ENCODE measurements at places on chromosomes 5 and 9.
A peak's percentile ranks its signal among the peaks of the same experiment; 100 is the strongest.

DNA sequence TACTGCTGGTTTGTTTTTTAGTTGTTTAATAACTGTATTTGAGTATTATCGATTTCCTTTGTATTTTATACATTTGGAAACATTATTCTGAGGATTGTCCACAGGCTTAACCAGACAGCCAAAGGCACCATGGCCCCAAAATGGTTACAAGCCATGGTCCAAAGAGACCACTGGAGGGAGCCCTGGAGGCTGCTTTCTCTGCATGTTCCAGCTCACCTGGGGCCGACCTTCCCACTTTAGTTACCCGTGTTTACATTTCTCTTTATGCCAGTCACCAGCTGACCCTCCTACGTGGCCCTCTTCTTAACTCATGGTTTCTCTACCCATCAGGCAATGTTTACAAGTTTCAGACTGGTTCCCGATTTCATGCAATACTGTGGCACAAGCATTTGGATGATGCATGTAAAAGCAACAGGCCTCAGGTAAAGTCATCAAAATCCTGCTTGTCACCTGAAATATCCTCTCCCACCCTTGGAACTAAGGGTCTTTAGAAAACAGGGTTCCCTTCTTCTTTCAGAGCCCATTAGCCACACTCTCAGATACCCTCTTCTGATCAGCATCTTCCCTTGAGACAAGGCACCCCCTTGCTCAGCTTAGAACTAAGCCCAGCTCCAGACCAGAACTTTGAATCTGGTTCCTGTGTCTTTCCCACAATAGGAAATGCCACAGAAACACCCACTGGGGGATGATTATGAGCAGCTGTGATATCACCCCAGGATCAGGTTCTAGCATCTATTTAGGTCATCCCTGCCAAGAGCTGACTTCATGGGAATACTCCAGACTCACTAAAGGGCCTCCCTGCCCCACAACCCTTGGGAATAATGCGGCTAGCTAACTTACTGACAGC lies 49.9 kb upstream of the GARNL3 start:
- DNase-seq, result no peak

DNA sequence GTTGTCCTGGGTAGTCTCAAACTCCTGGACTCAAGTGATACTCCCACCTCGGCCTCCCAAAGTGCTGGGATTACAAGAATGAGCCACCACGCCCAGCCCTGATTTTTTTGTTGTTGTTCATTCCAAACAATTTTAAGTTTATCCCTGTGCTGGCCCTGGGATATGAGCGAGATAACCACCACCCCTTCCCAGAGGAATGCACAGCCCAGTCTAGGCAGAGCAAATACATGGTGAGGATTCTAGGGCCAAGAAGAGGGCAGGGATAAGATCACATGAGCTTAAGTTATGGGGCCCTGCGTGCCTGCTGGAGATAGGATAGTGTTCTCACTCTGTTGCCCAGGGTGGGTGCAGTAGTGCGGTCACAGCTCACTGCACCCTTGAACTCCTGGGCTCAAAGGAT lies 21.0 kb upstream of the TOR1B start:
- no peak for DNase-seq

DNA sequence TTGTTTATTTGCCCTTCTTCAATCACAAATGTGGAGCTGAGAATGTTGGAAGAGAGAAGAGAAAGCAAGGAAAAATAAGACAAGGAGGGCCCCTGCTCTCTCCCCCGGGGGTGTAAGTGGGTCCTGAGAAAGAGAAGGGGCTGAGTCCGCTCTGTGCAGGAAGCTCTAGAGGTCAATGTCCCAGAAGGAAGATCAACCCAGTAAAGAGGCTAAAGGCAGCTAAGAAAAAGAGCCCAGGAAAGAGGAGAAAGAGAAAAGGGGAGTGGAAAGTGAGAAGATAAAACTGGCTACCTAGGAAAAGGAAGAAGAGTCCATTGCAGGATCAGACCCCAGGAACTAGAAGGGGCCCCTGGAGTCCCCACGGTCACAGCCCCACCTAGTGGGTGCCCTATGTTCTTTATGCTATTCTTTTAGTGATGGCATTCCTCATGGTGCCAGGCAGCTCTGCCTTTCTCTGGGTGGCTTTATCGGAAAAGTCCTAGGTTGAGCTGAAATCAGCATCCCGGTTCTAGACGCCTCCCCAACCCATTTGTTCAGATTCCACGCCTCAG lies 583.4 kb downstream of the ACTL7B start:
- DNase-seq, result no peak

GRCh38 chr5:159864885-159865691 lies 51.2 kb upstream of the ADRA1B start:
- DNase-seq, result no peak

GRCh38 chr9:14300040-14300439 lies 13.9 kb downstream of the NFIB start:
- DNase-seq, result no peak

DNA sequence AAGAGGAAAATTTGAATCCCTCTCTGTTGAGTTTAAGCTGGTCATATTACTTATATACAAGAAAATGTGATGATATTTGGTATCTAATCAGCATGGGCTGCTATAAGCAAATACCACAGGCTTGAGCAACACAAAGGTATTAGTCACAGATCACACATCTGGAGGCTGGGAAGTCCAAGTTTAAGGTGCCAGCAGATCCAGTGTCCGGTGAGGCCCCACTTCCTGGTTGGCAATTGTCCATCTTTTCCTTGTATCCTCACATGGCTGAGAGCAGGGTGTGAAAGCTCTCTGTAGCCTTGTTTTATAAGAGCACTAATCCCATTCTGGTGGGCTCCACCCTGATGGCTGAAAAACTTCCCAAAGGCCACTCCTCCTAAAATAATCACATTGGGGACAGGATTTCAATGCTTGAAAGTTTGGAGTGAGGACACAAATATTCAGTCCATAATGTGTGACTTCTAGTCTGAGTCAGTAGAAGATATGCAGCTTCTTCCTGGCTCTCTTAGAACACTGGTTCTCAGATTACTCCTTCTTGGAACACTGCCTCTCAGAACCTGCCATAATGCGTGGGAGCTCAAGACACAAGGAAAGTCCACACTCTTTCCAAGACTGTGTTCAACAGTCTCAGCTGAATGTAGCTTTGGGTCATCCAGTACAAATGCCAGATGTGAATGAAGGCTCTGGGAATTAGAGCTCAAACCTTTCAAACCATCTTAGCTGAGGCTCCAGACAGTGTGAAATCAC lies 124.1 kb downstream of the PRDM9 start:
- no peak for DNase-seq

DNA sequence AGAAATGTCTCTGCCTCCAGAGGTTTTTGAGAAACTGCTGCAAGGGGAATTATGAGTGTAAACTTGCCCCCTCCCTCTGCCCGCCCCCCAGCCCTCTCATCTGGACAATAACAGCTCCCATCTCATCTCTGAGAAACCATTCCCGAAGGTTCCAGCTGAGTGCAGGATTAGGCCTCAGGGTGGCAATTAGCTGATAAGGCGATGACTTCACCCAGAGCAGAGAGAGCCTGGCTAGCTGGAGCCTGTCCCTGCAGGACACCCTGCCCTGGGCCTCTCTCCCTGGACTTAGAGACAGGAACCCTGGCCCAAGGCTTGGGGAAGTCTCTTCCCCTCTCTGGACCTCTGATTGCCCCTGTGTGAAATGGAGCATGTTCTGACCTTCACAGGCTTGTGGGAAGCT lies 45.7 kb upstream of the HAND1 start:
- no peak for DNase-seq

GRCh38 chr5:173869316-173869715 lies 18.8 kb upstream of the CPEB4 start:
- no peak for DNase-seq

DNA sequence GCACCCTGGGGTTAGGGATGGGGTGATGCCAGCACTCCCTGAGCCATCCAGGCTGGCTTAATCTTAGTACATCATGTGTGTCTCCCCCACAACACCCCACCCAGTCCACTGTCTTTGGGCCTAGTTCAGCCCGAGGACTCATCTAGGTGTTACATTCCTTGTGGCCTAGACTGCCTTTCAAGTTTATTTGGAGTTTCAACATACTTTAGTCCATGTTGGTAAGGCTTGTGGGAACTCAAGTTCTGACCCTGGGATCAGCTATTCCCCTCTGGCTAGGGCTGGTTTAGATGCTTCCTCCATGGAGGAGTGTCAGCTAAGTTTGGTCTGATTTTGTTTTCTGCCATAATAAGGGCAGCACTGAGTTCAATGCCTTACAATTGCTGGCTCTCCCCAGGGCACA lies 302.4 kb downstream of the SMARCA2 start:
- DNase-seq, result no peak

- no peak for DNase-seq
Measured at GRCh38 chr5:80408484-80409366, 861 bp downstream of the ZFYVE16 start.

- no peak for DNase-seq
Measured at GRCh38 chr9:113992994-113993393, 85.1 kb downstream of the AMBP start.

- no peak for DNase-seq
Measured at GRCh38 chr5:135602882-135603721, 24.3 kb upstream of the CXCL14 start.

DNA sequence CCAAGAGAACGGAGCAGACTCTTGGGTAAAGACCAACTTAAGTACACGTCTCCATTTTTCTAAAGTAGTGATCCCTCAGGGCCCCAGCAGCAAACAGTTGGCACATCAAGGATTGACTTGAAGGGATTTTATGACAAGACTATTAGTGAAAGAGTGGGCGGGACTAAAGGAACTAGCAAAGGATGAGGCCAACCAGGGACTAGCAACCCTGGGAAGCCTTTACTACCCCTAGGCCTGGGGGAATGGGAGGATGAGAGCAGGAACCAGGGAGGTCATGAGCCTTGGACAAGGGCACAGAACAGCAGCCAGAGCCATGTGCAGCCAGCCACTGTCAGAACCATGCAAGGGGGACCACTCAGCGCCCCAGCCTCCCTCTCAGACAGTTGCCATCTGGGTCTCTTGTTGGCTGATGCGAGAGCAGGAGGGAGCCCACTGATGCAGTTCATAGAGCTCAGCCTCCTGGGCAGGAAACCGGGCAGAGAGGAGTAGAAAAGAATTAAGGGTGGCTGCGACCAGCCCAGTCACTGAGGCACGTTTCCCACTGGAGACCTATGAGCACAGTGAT lies 28.1 kb downstream of the TGFBI start:
- no peak for DNase-seq

- peak; percentile 36 for DNase-seq
Measured at GRCh38 chr5:131379723-131380122, 115.9 kb downstream of the CDC42SE2 start.

DNA sequence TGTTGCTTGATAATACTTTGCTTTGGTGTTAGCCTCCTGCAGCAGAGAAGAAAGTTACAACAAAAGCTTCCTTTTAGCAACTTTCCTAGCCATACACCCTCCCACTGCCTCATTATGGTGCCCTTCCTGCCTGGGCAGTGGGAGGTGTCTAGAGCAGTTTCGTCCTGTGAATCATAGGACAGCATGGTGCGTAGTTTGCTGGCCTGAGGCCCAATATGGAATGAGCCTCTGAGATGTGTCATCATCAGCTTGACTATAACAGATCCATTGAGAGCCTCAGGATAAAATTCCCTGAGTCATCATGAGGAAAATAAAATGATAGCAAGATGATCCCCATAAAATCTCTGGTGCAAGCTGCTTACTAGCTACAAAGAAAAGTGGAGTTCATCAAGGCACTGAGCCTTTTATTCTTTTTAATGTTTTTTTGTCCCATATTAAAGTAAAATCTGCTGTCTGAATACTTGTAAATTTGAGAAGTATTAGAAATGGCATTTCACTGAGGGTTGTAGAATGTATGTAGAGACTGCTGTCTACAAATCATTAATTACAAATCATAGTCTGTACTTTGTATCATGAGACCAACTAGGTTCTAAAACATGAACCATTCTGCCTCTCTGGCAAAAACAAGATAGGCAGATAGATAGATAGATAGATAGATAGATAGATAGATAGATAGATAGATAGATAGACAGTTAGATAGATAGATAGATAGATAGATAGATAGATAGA lies 303.0 kb upstream of the PDE4D start:
- no peak for DNase-seq

GRCh38 chr5:16744164-16744880 lies 127.5 kb upstream of the RETREG1 start:
- no peak for DNase-seq

DNA sequence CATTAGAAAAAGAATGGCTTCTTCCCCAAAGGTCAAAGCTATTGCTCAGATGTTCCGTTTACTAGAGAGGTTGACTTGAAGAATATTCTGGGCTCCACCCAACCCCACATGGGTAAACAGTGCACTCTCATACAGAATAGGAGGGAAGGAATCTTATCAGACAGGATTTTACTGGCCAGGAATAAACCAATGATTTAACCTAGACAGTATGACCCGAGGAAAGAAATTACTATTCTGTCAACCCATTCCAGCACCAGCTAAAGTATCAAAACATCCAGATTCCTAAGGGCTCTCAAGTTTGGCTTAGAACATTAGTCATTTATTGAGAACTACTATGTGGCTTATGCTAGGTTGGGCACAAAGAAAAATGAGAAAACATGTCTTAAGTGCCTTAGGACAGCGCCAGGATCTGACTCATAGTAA lies 493.6 kb upstream of the KLF4 start:
- DNase-seq, result no peak

GRCh38 chr9:113179839-113180238 lies 29.0 kb downstream of the SLC31A2 start:
- DNase-seq, result no peak

- no peak for DNase-seq
Measured at GRCh38 chr5:88404405-88404804, 135.8 kb upstream of the TMEM161B start.

DNA sequence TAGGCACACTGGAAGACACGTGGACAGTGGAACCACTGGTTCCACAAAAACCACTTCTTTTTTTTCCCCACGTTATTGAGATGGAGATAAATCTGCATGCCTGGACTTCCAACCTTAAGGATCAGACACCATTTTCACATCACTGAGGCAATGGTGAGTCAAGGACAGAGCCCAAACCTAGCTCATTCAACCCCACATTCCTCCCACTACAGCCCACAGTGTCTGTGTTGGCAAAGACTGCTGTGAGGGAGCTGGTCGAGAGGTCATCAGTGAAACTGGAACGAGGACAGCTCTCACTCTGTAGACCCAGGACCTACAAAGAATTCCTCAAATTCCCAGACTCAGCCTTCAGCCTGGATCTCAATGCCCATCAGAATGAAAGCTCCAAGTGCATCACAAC lies 74.8 kb downstream of the ABCA1 start:
- no peak for DNase-seq

DNA sequence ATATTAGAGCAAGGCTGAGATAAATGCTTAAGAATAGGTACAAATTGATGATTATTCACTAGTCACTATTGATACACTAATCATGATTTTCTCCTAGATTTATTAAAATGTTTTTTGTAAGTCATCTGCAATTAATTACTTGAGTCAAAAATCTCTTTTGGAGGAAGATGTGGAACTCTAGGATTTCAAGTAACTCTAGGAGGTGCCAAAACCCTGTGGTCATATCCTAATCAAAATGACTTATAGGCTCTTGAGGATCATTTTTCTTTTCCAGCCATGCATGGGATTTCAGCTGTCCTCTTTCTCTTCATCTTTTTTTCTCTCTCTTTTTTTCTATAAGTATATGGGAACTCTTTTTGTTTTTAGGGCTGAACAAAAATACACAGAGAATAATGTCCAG lies 141.8 kb upstream of the CD180 start:
- DNase-seq, result no peak

- DNase-seq, result no peak
Measured at GRCh38 chr5:73137563-73138530, 17.5 kb downstream of the TMEM171 start.

GRCh38 chr5:175478384-175479124 lies at the start of gene SFXN1:
SFXN1 (plus strand) TSS chr5:175478560; CDS start chr5:175492104, 13,544 bp downstream.
- peak; percentile 76 for DNase-seq
